Fibroblast of lung (primary cell): ENCODE measurements at places on chromosomes 6 and 20. TPM values are rescaled to one million over a fixed set of nuclear protein-coding genes. Genes with fewer than 3 reads are reported as not detected.

The HDGFL1 gene
- not detected in 2 replicates for total RNA-seq

The ACTL10 gene
- total RNA-seq, result 1.8 and 2.0 TPM in 2 replicates

The LGSN gene
- total RNA-seq, result under 0.01 TPM in 1 of 2 replicates, not detected in the other

The RPS10 gene
- 1,649 and 1,873 TPM in 2 replicates for total RNA-seq

The COX4I2 gene
- total RNA-seq, result not detected in 2 replicates

The RFX6 gene
- total RNA-seq, result not detected in 2 replicates

The LAMP5 gene
- total RNA-seq, result 2.1 and 2.6 TPM in 2 replicates

The PSORS1C2 gene
- total RNA-seq, result not detected in 2 replicates
